ENCODE measurements at places on chromosomes 13 and 19.
A peak's percentile ranks its signal among the peaks of the same experiment; 100 is the strongest.

DNA sequence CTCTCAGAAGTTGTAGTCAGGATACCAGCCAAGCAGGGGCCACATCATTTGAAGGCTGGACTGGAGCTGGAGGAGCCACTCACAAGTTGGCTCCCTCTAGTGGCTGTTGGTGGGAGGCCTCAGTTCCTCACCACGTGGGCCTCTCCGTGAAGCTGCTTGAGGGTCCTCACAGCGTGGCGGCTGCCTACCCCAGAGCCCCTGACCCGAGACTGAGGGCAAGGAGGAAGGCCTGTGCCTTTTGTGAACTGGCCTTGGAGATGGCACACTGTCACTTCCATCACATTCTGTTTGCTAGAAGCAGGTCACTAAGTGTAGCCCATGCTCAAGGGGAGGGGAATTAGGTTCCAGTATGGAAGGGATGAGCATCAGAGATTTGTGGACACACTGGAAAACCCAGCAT lies 14.6 kb downstream of the GNA11 start:
- peak; percentile 64 for DNase-seq
- H3K4me3 ChIP-seq = no peak overlapping the region
- peaks cover 8% of the 10 kb centered on the region for H3K27me3 ChIP-seq
- H3K4me1 ChIP-seq = peaks cover 10% of the 10 kb centered on the region
- no peak overlapping the region for H3K27ac ChIP-seq
- H3K36me3 ChIP-seq = peaks cover 5% of the 10 kb centered on the region

- H3K36me3 ChIP-seq = peaks cover 2% of the 10 kb centered on the region
- DNase-seq = no peak
- no peaks in the 10 kb centered on the region for H3K4me1 ChIP-seq
- H3K27me3 ChIP-seq = peaks cover 7% of the 10 kb centered on the region
- H3K4me3 ChIP-seq = no peak overlapping the region
Observed at GRCh38 chr13:36134632-36135031, 3.5 kb upstream of the DCLK1 start.

- H3K27me3 ChIP-seq = no peaks in the 10 kb centered on the region
- H3K4me1 ChIP-seq = no peaks in the 10 kb centered on the region
- no peak overlapping the region for H3K27ac ChIP-seq
- H3K4me3 ChIP-seq = no peak overlapping the region
- H3K36me3 ChIP-seq = no peaks in the 10 kb centered on the region
- no peak for DNase-seq
Observed at GRCh38 chr13:53110181-53110580, 81.6 kb downstream of the OLFM4 start.

GRCh38 chr13:66216728-66217127 lies 1013.4 kb downstream of the PCDH9 start:
- no peaks in the 10 kb centered on the region for H3K4me1 ChIP-seq
- H3K4me3 ChIP-seq = no peak overlapping the region
- no peaks in the 10 kb centered on the region for H3K27me3 ChIP-seq
- DNase-seq = no peak

DNA sequence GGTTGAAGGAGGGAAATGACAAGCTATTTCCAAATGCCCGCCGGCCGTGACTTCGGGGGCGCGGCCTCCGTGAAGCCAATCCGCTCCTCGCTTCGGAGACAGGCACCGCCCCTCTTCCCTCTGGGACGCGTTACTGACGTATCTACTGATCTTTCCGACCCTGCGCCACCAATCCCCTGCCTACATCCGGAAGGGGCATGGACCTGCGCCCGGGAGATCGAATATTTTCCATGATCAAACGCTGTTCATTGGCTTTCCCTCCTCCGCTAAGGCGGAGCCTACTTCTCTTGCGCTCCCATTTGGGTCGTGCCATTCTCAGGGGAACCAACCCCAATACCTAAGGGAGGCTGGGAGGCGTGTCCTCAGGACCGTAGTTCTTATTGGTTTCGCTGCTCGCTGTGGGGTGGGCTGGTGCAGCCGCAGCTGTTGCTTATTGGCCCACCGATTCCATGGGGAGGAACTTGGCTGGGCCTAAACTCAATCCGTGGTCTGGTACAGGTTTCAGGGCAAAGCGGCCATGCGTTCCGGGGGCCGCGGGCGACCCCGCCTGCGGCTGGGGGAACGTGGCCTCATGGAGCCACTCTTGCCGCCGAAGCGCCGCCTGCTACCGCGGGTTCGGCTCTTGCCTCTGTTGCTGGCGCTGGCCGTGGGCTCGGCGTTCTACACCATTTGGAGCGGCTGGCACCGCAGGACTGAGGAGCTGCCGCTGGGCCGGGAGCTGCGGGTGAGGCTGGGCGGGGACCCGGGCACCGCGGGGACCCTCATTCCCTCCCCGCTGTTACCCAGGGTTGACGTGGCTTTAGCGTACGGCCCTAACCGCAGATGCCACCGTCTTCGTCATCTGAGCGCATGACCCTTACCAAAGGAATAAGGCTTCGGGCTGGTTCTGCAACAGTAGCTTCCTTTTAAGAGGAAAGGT lies at the start of gene QPCTL:
Gene QPCTL (plus strand): TSS at position 480 of the 919 bp plus-strand sequence. CDS start 38 bp downstream, at position 518.
- H3K36me3 ChIP-seq = peaks cover 34% of the 10 kb centered on the region
- H3K4me3 ChIP-seq = peak within 1 kb of the TSS; percentile 93
- H3K27ac ChIP-seq = peak within 1 kb of the TSS; percentile 95
- H3K27me3 ChIP-seq = no peaks in the 10 kb centered on the region

DNA sequence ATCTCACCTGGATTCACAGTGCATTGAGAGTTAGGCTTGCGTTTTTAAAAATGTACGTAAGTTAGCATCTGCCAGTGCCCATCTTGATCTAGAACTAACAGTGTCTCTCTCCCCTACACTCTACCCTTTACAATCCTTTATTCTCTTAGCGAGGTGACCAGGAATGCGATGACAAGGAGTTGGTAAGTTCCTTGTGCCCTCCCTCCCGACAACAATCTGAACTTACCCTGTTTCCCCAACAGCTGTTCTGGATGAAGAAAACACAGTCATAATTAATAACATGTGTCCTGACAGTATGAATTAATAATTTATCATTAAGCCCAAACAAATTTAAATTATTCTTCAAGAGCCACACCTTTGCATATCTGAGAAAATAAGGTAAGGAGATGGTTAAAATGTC lies 6.3 kb downstream of the TSHZ3 start:
- H3K27ac ChIP-seq = no peak overlapping the region
- peaks cover 77% of the 10 kb centered on the region for H3K27me3 ChIP-seq
- H3K4me1 ChIP-seq = peaks cover 41% of the 10 kb centered on the region
- no peak for DNase-seq

DNA sequence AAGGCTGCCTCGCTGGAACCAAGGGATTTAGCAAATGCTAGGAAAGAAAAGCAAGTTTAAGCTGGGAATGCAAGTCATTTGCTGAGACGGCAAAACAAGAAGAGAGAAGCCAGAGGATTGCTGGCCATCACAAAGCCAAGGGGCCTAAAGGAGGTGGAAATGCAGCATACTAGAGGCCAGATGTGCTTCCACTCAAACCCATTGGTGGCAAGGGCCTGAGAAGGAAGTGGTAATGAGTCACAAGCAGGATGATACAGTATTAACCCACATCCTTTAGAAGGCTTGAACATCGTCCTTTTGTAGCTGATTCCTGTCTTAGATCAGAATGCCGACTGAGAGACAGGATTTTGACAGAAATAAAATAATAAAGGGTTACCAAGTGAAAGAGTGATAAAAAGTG lies 68.2 kb downstream of the ITGBL1 start:
- peaks cover 31% of the 10 kb centered on the region for H3K4me1 ChIP-seq
- DNase-seq = no peak
- H3K4me3 ChIP-seq = peak overlapping the region; percentile 36
- H3K36me3 ChIP-seq = no peaks in the 10 kb centered on the region

DNA sequence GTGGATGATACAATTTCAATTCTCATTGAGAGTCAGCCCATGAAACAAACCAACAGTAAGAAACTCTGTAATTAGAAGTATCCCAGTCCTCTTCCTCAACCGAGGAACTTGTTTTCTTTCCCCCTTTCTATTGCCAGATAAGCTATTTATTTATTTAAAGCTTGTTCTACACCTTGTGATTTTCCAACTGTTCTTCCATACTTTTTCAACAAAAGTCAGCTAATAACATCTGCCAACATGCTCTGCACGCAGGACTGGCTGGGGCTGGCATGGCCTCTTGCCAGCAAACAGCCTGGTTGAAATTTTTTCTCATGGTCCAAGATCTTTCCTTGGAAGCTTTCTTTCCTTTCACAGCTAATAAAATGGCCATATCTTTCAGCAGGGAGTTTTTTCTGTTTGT lies 2.9 kb upstream of the IRS2 start:
- peak overlapping the region; percentile 4 for H3K4me3 ChIP-seq
- peaks cover 1% of the 10 kb centered on the region for H3K36me3 ChIP-seq
- no peak for DNase-seq
- H3K27me3 ChIP-seq = peaks cover 24% of the 10 kb centered on the region
- no peak overlapping the region for H3K27ac ChIP-seq
- H3K4me1 ChIP-seq = no peaks in the 10 kb centered on the region

DNA sequence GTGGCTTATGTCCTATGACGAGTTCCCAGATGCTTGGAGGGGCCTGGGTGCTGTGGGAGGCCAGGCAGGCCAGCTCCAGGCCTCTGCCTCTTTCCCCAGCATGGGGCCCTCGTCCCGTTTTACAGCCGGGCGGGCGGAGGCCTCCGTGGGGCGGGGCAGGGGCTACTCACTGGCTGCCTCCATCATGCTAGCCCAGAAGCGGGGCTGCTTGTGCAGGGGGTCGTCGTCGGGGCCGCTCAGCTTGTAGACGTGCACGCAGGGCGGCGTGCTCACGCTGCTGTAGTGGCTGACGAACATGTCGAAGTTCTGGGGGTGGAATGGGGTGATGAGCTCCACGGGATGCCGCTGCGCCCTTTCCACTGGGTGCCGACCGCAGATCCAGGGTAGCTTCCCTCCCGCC lies 18.4 kb upstream of the MYDGF start:
- no peaks in the 10 kb centered on the region for H3K4me1 ChIP-seq
- no peaks in the 10 kb centered on the region for H3K27me3 ChIP-seq
- no peak for DNase-seq
- H3K4me3 ChIP-seq = no peak overlapping the region
- H3K36me3 ChIP-seq = peaks cover 40% of the 10 kb centered on the region

DNA sequence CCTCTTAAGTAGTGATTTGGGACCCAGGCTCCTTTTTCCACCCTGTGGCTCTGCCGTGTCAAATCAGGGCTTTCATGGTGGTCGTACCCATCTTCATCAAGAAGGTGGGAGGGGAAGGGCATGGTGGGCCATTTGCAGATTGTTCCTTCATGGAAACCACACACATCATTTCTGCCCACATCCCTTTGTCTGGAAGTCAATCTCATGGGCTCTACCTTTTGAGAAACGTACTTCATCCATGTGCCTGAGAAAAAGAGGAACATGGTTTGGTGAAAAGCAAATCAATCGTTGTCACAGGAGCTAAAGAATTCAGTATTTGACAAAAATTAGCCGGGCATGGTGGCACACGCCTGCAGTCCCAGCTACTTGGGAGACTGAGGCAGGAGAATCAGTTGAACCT lies 233.4 kb downstream of the FOXO1 start:
- H3K4me3 ChIP-seq = no peak overlapping the region
- H3K36me3 ChIP-seq = no peaks in the 10 kb centered on the region

DNA sequence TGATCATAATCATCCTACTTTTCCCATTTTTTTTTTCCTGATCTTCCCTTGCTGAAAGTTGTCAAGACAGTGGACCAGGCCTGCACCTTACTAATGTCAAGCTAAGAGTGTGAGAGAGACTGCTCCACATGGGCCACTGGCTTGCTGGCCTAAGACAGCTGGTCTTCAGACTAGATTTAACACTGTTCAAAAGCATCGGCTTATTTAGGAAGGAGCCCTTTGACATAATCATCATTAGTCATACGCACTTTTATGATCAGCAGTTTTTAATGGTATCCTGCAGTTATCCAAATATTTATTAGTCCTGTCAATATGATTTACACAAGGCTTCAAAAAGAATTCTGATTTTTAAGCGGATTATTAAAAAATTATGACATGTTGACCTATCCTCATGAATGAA lies 270.6 kb downstream of the DNAJC15 start:
- no peak for DNase-seq
- H3K36me3 ChIP-seq = no peaks in the 10 kb centered on the region
- no peak overlapping the region for H3K27ac ChIP-seq
- H3K27me3 ChIP-seq = peaks cover 28% of the 10 kb centered on the region

GRCh38 chr13:79812070-79812850 lies 331.3 kb downstream of the NDFIP2 start:
- no peak overlapping the region for H3K27ac ChIP-seq
- DNase-seq = no peak
- no peak overlapping the region for H3K4me3 ChIP-seq
- no peaks in the 10 kb centered on the region for H3K4me1 ChIP-seq
- H3K36me3 ChIP-seq = no peaks in the 10 kb centered on the region

DNA sequence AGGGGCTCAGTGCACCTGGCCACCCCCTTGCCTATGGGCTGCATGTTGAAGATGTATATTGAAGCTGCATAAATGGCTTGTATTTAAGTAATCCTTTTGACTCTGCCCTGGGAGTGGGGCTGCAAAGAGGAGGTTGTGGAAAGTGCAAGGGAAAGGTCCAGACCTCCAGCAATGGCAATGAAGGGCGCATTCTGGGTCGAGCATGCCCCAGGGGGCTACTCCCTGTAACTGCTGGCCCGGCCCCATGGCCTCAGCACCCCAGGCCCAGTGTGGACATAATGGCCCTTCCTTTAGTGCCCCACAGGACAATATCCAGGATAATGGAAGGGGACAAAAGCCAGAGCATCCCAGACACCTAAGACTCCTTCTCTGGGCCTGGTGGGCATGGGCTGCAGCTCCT lies 43.1 kb upstream of the CHST8 start:
- H3K27me3 ChIP-seq = peaks cover 33% of the 10 kb centered on the region
- H3K27ac ChIP-seq = no peak overlapping the region
- H3K36me3 ChIP-seq = no peaks in the 10 kb centered on the region
- H3K4me1 ChIP-seq = no peaks in the 10 kb centered on the region
- H3K4me3 ChIP-seq = no peak overlapping the region

DNA sequence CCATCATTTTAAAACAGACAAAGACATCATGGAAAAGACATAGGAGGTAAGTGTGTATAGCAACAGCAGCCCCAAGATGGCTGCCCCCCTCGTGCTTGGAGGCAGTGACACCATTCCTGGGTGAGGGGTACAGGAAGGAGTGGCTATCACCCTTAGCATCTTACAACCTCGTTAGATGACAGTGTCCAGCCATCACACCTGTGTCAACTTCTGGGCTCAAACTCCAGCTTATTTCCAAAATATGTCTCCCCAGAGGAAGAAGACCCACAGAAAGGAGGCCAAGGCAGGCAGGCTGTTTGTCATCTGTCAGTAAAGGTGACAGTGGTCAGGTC lies 27.5 kb downstream of the EPS15L1 start:
- H3K27me3 ChIP-seq = no peaks in the 10 kb centered on the region
- H3K4me1 ChIP-seq = peaks cover 52% of the 10 kb centered on the region
- H3K4me3 ChIP-seq = no peak overlapping the region
- H3K36me3 ChIP-seq = peaks cover 20% of the 10 kb centered on the region

DNA sequence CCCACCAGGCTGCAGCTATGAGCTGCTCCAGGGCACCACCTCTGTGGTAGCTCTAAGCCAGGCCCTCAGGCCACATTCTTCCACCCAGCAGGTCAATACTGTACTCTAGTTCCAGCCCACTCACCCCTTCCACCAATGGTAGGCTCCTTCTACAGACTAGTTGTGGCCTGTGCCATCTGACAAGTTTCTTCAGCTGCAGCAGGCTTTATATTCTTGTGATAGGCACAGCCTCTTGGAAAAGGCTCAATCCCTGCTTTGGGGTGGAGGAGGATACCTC lies 8.5 kb downstream of the MICU2 start:
- no peak overlapping the region for H3K27ac ChIP-seq
- no peak overlapping the region for H3K4me3 ChIP-seq
- H3K27me3 ChIP-seq = no peaks in the 10 kb centered on the region
- peaks cover 5% of the 10 kb centered on the region for H3K36me3 ChIP-seq
- DNase-seq = no peak

GRCh38 chr19:51726049-51726448 lies 2.3 kb upstream of the HAS1 start:
- H3K36me3 ChIP-seq = no peaks in the 10 kb centered on the region
- peaks cover 51% of the 10 kb centered on the region for H3K27me3 ChIP-seq
- no peak for DNase-seq
- no peak overlapping the region for H3K4me3 ChIP-seq
